ENCODE measurements at places on chromosomes 5 and 9.

GRCh38 chr5:177611446-177612214, 11.7 kb downstream of the B4GALT7 start:
- DNase-seq: no peak

DNA sequence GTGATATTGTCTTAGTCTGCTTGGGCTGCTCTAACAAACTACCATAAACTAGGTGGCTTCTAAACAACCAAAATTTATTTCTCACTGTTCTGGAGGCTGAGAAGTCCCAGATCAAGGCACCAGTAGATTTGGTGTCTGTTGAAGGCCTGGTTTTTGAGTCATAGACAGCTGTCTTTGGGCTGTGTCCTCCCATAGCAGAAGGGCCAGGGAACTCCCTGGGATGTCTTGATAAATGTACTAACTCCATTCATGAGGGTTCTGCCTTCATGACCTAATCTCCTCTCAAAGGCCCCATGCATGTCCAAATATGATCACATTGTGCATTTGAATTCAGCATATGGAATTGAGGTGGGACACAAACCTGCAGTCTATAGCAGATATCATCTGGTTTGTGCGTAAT, 121.2 kb downstream of the CHSY3 start:
- DNase-seq: no peak

DNA sequence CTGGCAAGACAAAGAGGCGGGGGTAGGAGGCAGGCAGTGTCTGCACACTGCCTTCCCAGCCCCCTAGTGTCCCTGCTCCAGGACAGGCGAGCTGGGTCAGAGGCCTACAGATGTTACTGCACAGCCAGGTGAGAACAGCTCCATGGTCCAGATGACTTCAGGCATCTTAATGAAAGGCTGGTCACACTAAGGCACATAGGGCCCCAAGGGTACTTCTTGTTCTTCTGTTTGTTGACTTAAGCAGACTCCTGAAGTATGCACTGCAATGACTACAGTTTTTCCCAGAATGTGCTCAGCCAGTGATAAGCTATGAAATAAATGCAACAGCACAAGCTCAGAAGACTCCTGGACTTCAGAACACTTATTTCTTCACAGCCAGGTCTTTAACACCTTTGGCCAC, 27.4 kb downstream of the ATPSCKMT start:
- no peak for DNase-seq

- no peak for DNase-seq
Measured at GRCh38 chr9:138098116-138098907, 220.7 kb downstream of the CACNA1B start.

DNA sequence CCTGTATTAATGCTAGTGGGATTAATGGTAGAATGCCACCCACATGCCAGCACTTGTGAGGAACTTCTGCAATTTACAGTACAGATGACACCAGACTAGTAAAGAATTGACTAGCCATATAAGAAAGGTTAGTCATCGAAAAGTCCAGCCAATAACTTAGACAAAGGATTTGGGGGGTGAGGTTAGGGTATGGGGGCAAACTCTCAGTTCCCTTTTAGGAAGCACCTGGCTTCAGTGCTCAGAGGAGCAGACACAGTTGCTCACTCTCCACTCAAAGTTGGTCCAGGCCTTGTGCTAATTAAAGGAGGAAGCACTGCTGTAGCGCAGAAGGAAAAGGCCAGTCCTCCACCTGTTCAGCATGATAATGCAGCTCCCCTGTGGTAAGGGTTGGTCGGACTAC, 25.2 kb downstream of the TGFBR1 start:
- peak; percentile 23 for DNase-seq

DNA sequence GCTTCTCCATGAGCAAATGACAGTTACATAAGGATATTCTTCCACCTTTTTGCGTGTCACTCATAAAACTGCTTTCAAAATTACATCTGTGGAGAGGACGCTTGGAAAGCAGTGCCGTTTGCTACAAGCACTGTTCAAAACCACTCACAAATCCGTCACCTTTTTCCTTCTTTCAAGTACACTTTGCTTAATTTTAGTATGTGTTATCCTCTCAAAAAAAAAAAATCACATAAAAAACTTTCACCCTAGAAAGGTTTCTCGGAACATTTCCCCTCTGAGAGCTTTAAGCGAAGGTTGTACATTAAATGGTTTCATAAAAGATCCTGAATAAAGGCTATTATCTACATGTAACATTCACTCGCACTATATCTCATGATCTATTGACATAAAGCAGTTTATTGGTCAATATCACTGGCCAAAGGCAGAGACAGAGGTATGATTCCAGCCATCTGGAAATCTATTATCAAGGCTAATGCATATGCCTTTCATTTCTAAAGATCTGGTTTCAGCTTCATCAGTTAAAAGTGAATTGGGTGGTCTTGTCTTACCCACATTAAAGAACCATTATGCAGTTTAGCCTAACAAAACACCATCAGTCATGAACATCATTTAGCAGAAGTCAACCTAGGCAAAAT, 163.6 kb downstream of the ENC1 start:
- no peak for DNase-seq

GRCh38 chr5:73300337-73301207, 127.6 kb downstream of the TMEM174 start:
- no peak for DNase-seq

DNA sequence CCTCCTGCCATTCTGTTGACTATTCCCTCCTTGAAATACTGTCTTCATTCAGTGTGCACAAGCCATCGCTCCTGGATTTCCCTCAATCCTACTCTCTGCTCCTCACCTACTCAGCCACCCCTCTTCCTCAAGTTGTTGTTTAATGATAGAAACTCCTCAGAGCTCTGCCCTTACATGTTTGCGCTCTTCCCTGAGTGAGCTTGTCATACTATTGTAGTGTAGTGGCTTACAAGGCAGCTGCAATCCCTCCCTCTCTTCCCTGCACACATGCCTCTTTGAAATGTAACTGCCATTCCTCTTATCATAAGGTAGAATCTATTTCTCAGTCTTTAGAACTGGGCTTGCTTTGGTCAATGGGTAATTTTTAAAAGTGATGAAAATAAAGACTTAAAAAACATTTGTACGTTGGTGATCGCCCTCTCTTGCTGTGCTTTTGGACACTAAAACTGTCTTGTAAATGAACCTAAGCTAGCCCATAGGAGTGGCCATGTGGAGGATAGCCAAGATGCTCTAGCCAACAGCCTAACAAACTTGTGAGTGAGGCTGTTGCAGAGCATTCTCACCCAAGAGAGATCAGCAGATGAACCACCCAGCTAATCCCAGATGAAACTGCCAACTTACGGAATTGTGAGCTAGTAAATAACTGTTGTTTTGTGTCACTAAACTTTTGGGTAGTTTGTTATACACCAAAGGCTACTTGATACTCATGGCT, 18.1 kb upstream of the SMAD5 start:
- no peak for DNase-seq

- no peak for DNase-seq
Measured at GRCh38 chr5:137254119-137255090, 244.7 kb downstream of the SPOCK1 start.

DNA sequence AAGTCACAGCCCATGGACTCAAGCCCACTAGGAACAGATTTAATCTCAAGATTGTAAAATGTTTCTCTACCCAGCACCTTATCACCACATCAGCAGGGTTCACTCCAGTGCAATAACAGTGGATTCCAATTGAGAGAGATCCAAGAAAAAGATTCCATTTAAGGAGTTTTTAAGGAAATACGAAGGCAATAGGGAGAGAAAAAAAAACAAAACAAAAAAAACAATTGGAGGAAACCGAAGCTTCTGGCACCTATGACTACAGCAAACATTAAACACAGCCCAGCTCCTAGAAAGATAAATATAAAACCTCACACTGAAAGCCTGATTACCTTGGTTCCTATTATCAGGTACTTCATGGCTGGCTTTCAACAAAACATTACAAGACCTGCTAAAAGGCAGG, 192.7 kb downstream of the DAB2IP start:
- DNase-seq: no peak

- no peak for DNase-seq
Measured at GRCh38 chr5:38601133-38601862, 44.9 kb upstream of the LIFR start.

DNA sequence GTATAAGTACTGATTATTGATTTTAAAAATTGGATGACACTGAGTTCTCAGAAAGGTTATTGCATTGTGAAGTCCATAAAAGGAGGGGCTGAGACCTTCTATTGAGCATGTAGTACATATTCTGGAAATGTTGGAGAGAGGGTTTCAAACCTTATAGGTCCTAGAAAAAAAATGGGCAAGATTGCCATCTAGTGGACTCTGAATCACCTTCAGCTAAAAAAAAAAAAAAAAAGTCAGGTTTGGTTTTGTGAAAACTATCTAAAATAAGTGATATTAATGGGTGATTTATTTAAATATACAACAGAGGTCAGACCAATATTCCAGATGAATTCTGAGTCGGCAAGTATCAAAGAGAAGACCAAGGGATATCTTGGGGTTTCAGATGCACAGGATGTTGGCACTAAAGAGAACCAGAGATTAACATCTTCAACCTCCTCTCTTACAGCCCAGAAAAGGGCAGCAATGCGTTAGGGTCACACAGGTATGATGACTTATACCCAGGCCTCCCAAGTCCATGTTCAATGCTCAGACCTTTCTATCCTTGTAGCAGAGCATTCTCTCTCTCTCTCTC, 109.8 kb upstream of the NMUR2 start:
- DNase-seq: no peak

DNA sequence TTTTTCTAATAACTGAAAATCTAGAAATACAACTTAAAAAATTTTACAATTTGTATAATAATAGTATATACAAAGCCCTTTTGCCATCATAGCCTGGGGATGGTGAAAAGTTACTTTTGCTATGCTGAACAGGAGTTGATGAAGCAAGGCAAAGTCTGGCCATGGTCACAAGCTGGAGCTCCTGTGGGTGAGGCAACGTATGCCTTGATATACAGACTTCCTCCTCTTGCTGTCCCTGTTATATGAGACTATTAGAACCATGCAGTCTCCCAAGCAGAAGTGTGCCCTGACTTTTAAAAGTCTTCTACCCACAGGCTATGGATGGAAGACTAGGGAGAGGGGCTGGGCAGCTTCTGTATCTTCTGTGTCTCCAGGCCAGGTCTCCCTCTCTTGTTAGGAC, 15.7 kb downstream of the FAM151B start:
- peak; percentile 3 for DNase-seq

GRCh38 chr9:126514037-126514821, 99.5 kb upstream of the LMX1B start:
- peak; percentile 91 for DNase-seq

DNA sequence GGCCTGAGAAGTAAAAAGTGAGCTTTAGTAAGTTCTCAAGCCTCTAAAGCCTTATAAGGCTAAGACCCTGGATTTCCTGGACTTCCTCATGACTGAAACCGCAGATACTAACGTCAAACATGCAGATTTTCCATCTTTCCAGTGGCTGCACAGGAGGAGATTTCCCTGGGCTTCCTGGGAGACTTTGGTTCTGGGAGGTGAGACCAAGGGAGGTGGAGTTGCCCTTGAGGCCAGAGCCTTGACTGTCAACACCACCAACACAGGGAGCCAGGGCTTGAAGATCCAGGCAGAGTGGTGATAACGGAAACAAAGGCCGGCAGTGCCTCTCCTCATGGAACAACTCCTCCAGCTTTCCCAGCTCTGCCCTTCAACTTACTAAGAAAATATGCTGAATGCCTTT, 144.7 kb upstream of the LRRTM2 start:
- DNase-seq: no peak

DNA sequence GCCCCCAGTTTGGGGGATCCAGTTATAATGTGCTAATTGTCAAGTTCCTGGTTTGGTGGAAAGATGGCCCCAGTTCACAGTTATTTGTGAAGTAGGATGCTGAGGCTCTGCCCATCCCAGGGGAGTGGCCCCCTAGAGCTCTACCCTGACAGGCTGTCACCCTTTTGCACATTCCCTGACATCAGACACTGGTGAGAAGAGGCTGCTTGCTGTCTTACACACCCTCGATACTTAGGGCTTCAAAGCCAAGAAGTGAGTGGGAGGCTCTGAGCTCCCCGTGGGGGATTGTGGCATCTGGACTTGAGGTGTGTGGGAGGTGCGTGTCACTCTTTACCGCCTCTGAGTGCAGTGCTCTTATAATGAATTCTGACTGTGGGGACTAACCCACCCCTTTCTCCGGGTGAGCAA, 168.5 kb downstream of the DOCK2 start:
- peak; percentile 37 for DNase-seq

- no peak for DNase-seq
Measured at GRCh38 chr5:96067251-96067650, 105.6 kb upstream of the ELL2 start.

DNA sequence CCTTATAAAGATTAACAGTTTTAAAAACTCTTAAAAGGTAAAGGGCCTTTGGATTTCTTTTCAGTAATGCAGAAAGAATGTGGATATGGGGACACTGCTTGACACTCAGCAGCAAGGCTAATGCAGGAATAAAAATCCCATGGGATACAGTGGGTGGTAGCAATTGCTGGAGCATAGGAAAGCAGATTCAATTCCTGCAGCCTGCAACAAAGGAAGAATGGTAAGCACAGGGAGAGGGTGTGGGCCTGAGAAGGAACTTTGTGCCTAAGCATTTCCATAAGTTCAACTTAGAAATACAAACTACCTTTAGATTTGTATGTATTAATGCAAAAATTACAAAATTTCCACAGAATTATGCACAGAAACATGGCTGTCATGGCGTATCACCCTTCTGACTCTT, 65.8 kb upstream of the CDK5RAP2 start:
- DNase-seq: no peak

DNA sequence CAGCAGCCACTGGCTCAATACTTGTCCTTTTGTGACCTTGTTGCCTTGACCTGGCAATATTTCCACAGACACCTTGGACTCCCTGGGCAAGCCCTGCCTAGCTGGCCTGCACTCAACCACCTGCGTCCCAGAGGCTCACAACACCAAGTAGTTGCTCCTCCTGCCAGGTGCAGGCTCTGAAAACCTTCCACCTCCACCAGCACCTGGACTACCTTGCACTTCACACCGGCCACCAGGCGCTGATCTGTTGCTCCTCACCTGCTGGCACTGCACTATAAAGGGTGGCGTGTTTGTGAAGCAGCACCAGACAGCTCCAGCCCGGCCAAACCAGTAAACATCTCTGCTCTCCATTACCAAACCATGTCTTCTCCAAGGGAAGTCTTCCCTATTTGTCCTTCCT, 997.7 kb downstream of the PTPRD start:
- DNase-seq: no peak

DNA sequence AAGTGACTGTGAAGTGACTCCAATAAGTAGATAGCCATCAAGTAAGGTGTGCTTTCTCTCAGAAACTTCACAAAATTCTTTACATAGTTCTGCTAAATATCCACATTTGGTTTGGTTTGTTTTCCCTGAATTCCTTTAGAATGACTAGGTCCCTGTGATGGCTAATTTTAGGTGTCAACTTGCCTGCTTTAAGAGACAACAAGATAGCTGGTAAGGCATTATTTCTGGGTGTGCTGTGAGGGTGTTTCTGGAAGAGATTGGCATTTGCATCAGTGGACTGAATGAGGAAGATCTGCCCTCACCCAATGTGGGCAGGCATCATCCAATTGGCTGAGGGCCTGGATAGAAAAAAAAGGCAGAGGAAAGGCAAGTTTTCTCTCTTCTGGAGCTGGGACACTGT, 8.3 kb upstream of the PTBP3 start:
- DNase-seq: no peak

GRCh38 chr5:170571281-170571731, 67.5 kb downstream of the KCNIP1 start:
- DNase-seq: no peak

Data from germinal center (tissue), 1 donor.